GM12891 (cell line): ENCODE measurements at places on chromosomes 4 and X.
A peak's percentile ranks its signal among the peaks of the same experiment; 100 is the strongest.

GRCh38 chr4:52915730-52916300 lies 53.7 kb downstream of the RASL11B start:
- DNase-seq, result no peak

DNA sequence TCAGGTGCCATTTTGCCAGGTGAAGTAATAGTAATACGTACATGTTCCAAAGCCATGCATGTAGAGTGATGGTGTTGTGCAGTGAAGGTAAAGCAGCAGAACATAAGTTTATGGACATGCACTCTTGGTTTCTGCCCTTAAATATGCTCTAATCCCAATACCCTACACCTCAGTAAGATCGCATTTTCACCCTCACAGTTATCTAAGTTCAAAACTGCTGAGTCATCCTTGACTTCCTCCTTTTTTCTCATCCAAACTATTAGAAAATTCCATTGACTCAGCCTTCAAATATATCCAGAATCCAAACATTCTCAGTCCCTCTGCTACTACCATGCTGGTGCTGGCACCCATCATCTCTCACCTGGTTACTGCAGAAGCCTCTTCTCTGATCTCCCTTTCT lies 652.9 kb upstream of the IGFBP7 start:
- no peak for DNase-seq

- no peak for DNase-seq
Observed at GRCh38 chrX:5648941-5649568, 579.6 kb downstream of the NLGN4X start.

GRCh38 chr4:41512596-41512995 lies 25.4 kb upstream of the LIMCH1 start:
- no peak for DNase-seq

GRCh38 chr4:12576409-12576808 lies 907.7 kb downstream of the RAB28 start:
- no peak for DNase-seq

DNA sequence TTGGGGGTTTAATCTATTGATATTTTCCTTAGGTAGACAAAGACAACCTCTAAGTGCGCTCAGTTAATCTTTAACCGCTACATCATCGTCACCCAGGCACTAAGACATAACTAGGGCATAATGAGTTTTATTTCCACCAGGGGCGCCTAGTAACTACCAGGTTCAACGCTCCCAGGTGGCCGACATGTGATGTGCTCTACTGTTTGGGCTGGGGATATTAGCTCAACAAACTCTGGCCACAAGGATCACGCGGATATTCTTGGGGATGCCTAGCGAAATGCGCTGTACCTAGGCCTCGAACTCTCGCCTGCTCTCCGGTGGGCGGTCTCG lies 915 bp upstream of the RAB33B start:
- peak; percentile 50 for DNase-seq

DNA sequence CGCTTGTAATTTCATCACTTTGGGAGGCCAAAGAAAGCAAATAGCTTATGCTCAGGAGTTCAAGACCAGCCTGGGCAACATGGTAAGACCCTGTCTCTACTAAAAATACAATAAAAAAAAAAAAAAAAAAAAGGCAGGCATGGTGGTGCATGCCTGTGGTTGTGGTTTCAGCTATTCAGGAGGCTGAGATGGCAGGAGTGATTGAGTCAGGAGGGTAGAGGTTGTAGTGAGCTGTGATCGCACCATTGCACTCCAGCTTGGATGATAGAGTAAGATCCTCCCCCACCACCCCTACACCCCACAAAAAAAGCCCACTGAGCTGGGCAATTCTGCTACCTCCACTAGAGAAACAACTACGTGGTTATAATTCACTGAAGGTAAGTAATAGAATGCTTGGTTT lies 118.8 kb upstream of the PCDH18 start:
- no peak for DNase-seq

DNA sequence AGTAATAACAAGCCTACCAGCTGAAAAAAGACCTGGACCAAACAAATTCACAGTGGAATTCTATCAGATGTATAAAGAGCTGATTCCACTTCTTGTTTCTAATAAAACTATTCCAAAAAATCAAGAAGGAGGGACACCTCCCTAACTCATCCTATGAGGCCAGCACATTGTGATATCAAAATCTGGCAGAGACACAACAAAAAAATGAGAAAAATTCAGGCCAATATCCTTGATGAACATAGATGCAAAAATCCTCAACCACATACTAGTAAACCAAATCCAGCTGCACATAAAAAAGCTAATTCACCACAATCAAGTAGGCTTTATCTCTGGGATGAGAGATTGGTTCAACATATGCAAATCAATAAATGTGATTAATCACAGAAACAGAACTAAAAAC lies 147.9 kb upstream of the NEIL3 start:
- DNase-seq, result no peak

DNA sequence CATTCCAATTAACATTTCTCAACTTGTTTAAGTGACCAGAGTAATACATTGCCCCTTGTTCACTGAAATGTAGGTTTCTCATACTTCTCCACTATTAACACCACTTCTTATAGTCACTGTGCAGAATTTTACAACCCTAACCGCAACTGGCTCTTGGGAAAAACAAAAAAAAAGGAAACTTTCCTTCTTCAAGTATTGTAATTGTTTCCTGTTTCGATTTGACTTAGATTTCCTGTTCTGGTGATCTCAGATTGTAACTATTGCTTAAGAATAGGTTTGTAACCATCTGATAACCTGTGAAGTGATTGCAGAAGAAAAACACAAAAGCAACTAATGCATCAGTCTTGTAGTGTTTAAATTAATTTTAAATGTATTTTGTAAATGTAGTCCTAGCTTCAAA lies 594.7 kb upstream of the GALNT7 start:
- no peak for DNase-seq

DNA sequence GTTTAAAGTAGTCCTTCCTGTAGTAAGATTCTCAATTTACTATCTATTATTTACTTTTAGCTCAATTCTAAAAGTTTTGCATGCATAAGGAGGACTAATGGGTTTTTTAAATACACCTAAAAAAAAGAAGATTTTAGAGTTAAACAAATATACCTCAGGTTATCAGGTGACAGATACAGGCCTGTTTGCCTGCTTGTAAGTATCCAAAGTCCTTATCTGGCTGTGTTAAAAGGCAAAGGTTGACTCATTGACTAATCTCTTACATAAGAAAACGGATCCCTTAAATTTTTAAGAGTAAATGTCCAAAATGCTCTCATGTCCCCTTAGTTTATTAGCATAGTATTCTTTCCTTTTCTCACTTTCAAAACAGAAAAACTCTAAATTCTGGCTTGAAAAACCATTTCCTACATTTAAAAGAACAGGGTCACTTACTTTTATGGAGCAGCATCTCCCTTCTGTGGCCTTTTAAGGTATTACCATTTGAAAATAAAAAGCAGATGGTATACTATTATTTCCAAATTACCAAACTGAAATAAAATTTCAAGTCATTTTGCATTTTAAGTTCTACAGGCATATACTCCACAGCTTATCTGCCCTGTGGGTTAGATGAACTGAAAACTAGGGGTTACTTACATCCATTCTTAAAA lies 4.5 kb downstream of the CBR4 start:
- DNase-seq, result no peak

- DNase-seq, result no peak
Observed at GRCh38 chr4:80219301-80220025, 22.2 kb downstream of the PRDM8 start.

DNA sequence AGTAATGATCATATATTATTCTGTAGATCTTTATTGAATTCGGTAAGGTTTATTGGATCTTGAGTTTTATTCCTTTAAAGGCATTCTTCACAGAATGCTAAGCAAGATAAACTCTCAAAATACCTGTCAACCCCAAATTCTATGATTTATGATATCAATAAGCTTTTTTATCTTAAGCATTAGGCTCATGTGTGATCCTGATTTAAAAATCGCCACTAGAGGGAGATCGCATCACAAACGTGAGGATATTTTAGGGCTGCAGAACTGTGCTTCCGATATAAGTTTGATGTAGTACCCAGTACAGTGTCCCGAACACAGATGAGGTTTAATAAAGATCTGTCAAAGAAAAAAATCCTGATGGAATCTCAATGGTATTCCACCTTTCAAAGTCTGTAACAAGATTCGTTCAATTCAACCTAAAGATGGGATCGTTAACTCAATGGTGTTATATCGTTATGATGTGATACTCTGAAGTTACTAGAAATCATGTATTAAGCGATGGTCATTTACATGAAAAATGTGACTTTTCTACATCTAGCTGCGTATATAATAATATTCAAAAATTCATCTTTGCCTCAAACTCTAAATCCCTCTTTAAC lies 169.0 kb downstream of the CORIN start:
- DNase-seq, result no peak

DNA sequence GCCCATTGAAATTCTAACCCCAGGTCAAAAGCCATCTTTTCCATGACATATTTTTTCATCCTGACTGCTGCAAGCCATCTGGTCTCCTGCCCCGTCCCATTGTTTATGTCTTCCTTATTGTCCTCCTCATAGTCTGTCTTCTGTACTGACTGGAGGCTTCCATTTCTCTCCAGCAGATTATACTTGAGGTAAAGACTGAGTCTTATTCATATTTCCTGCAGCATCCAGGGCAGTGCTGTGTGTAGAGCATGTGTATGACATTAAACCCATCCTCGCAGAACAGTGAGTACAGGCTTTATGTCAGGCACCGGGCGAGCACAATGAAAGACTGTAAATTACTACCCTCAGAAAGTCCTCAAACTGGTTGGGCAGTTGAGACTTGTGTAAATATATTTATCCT lies 275.1 kb downstream of the C4orf33 start:
- no peak for DNase-seq

DNA sequence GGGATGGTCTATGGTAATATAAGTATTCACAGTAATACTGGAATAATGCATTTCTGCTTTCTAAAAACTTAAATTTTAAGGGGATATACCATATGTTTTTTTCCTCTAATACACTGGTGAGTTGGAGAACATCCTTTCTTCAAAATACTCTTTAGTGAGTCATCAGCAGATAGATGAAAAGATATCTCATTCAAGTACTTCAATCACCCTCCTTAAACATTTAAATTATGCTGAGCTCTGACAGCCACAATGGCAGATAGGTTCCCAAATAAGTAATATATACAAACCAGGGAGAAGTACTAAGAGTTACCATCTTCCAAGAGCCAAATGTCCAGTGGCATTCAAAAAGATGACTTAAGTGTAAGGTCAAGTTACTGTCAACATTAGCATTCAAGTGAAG lies 52.2 kb downstream of the AMMECR1 start:
- no peak for DNase-seq

GRCh38 chr4:137966504-137966903 lies 275.6 kb downstream of the SLC7A11 start:
- no peak for DNase-seq

GRCh38 chr4:19776021-19776459 lies 475.7 kb upstream of the SLIT2 start:
- no peak for DNase-seq

DNA sequence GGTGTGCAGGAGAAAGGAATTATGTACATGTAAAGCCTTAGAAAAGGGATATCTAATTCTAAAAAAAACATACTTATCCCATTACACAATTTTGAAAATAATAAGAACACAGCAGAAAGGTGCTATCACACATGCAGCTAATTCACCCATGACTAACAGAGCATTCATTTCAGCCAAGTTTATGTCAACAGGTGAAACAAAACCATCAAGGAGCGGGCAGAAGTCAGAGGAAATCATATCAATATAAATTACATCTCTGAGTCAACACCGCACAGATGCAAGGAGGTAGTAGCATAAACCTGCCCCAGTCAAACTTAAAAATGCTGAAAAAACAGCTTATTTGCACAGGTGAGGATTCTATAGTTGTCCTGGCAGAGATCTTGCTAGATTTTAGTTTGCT lies 197.9 kb downstream of the PRDM5 start:
- DNase-seq, result no peak

- DNase-seq, result no peak
Observed at GRCh38 chr4:76526585-76526990, 91.6 kb downstream of the SHROOM3 start.

DNA sequence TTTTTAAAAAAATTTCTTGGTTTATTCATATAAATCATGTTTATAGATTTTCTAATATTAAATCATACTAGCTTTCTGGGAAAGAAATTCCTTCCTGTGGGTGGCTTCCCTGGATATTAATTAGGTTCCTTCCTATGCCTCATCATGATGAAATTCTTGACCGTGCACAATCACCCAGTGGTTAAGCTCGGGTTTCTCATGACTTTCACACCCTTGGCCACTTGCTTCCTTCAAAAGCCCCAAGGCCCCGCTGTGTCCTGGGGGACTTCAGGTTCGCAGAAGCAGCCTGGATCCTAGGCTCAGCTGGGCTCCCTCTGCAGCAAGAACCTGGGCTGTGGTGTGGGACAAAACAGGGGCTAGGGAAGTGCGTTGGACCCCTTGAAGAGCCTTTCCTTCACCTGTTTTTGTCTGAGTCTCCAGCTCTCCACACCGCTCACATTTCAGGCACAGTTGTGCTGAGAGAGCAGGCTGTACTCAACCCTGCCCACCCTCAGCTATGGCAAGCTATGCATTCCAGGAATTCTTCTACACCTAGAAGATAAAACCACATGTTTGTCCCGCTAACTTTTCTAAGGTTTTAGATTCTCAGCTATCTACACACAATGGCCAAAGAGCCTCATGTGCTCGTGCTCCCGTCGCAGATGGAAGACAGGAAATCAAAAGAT lies 48.9 kb upstream of the TMSB15B start:
- no peak for DNase-seq

DNA sequence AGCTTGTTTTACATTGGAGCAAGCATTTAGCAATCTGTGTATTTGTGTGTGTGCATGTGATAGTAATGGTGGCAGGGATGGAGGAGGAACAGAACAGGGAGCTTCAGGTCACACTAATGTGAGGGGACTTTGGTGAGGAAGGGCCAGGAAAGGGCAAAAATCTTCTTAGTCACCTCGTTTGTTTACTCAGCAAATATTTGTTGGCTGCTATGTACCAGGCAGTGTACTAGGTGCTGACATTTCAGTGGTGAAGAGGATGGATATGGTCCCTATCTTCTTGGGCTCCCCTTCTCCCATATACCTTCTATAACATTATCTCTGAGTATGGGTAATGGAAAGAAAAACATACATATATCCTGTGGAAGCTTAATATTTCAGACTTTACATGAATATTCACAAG lies 48.5 kb upstream of the HDAC8 start:
- DNase-seq, result no peak

DNA sequence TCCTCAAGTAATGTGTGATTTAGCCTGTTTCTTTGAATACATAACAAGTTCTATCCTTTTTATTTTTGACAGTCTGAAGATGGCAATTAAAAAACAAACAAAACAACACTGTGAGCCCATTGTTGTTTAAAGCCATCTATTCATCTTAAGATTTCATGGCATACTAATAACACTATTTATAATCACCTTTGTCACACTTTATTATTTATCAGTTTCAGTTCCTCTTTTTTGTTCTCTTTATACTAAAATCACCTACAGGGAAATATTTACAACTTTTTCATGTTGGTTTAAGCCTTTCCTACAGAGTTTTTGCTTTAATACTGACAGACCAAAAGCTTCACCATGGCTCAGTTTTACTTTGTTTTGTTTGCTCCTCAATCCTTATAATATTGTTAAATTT lies 247.4 kb upstream of the CTSO start:
- peak; percentile 17 for DNase-seq

- DNase-seq, result no peak
Observed at GRCh38 chr4:159252491-159252890, 149.6 kb downstream of the RAPGEF2 start.

- DNase-seq, result no peak
Observed at GRCh38 chr4:1593881-1594345, 90.2 kb downstream of the FAM53A start.

- no peak for DNase-seq
Observed at GRCh38 chr4:7200801-7201200, 8.5 kb downstream of the SORCS2 start.
